Renal cortex interstitium (tissue), 15 donors: ENCODE measurements at places on chromosomes 12 and 14.

- no peak for DNase-seq
These were observed 42.1 kb downstream of the SFSWAP start for GRCh38 chr12:131753005-131753404.

DNA sequence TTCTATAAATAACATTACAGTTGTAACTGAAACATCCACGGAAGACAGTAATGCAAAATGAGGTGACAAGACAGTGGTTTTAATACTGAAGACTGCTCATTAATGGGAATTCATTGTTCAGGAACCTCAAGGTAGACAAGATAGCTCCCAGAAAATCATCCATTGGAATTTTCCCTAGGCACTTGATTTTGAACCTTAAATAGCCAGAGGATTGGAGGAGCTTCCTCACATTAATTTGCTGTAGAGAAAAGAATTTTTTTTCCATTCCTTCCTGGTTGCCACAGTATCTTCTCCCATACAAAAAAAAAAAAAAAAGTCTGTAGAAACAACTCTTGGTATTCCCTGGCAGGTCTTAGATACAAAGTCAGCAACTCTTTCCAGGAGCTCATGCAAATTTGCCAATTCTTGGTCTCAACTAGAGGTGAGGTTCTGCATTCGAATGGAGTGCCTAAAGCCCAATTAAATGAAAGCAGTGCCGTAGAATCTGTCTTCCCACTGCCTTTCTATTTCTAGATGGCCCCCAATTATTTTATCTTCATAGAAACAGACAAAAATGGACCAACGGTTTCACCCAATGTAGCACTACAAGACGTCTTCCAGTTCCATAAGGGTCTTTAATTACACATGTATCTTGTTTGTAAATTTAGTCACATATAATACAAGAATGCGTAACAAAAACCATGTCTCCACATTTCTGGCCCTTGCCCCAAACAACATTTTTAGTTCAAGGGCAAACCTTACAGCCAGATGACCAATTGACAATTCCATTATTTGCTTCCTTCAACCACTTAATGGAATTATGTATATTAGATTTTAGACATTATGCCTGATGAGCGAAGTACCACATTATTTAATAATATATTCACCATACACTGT, 13.5 kb downstream of the SLC38A2 start:
- no peak for DNase-seq

DNA sequence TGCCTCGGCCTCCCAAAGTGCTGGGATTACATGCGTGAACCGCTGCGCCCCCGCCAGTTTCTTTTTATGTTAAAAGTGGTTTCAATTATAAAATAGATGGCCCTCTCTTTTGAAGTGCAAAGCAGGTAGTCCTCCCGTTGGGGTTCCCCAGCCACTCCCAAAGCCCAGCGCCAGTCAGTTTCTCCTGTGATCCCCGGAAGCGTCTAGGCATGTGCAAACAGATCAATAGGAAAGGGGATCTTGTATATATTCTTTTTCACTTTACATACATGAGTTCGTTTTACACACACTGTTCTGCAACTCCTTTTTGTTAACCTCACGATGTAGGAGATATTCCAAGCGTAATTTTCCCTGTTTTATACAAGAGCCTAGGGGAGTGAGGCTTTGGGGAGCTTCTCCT, 16.3 kb upstream of the DLK1 start:
- no peak for DNase-seq

- DNase-seq: no peak
These were observed 483.5 kb downstream of the ATP23 start for GRCh38 chr12:58424735-58425392.

DNA sequence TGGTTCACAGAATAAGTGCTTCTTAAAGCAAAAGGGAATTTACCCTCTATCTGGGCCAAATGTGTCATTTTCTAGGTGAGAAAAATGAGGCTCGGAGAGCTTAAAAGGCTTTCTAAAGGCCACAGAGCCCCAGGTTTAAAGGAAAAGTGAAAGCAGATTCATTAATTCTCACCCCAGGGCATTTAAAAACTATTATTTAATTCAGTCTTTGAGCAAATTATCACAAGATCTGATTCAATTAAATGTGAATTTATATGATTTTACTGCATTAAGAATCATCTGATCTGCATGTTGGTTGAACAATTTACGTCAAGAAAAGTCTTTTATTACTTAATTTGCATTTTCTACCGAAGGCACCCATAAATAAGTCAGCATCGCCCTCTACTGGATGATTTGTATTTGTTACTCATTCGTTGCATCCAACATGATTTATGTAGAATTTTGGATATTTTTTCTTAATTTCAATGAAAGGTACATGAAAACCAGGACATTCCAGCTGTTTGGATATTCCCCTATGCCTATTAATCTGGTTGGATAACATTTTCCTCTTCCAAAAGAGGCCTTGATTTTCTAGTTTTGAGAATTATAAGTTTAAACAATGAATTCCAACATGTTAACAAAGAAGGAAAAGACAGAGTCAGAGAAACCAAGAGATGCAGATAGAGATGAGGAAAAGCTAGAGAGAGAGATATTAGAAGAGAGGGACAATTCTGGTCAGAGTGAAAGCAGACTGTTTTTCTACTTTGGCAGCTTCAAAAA, 19.1 kb upstream of the DHRS7 start:
- DNase-seq: peak; percentile 74

DNA sequence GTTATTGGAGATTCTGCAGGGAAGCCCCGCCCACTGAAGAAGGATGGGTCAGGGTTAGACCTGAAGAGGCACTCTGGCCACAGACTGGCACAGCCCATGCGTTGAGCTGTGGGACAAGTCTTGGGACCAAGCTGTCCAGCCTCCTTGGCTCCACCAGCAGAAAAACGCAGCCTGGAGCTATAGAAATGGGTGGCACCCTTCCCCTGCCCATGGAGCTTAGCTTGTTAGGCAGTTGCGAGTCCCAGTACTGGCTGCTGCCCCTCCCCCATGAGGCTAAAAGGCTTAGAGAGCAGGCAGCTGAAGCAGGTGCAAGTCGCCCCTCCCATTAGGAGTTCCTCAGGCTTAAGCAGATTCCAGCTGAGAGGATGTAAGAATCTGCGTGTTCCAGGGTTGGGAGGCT, 1124.0 kb upstream of the TMEM132C start:
- DNase-seq: no peak

DNA sequence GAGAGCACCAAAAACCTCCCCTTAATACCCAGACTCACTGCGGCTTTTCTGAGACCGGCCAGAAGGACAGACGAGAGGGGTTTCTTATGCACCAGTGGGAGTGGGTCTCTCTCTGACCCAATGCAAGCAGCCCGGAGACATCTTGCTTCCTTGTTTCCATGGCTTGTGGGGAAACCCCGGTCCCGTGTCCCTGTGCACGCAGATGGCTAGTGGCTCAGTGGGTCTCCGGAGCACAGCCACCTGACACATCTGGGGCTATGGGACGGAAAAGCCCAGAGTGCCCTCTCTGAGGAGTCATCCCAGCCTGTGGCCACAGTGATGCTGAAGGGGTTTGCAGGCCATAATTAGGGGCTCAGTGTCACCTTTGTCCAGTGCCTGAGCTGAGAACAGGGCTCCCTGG, 197.6 kb downstream of the PHETA1 start:
- DNase-seq: no peak

DNA sequence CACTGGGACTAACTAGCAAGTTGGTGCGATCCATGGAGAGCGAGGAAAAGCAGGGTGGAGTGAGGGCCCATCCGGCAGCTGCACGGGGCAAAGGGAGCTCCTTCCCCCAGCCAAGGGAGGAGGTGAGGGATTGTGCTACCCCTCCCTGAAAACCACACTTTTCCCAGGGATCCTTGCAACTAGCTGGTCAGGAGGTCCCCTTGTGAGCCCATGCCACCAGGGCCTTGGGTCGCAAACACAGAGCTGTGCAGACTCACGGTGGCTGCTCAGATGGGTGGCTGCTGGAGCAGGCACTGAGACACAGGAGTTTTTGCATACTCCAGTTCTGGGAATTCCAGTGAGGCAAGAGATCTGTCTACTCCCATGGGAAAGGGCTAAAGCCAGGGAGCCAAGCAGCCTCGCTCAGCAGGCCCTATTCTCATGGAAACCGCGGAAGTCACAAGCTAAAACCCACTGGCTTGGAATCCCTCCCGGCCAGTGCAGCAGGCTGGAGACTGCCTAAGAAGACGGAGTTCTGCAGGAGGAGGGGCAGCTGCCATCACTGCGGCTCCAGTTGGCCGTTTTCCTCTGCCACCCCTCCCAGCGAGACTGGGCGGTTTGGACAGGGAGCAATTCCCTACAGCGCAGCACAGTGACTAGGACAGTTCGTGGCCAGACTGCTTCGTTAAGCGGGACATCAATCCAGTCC, 10.9 kb upstream of the ZNF705A start:
- DNase-seq: no peak

- no peak for DNase-seq
These were observed 3.2 kb downstream of the USP44 start for GRCh38 chr12:95548056-95548538.

DNA sequence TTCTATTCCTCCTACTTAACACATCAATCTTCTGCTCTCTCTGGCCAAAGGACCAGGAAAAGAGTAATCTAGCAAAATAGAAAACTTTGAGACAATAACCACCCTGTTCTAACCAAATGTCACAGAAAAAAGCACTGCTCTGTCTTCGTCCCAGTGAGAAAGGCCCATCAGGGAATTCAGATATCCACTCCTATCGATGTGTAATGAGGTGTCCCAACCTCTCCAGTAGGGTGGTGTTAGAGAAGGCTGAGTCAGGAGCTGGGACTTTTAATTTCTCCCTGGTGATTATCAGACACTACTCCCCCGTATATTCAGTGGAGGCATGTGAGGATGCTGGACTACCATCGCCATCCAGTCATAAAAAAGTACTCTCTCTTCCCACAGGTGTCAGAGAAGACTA, 130.3 kb downstream of the TMTC3 start:
- no peak for DNase-seq

- no peak for DNase-seq
These were observed 5.2 kb downstream of the GPX2 start for GRCh38 chr14:64937171-64937820.

- DNase-seq: no peak
These were observed 215.0 kb downstream of the BMP4 start for GRCh38 chr14:53741479-53742232.

GRCh38 chr12:91863702-91864101, 281.9 kb downstream of the BTG1 start:
- no peak for DNase-seq

DNA sequence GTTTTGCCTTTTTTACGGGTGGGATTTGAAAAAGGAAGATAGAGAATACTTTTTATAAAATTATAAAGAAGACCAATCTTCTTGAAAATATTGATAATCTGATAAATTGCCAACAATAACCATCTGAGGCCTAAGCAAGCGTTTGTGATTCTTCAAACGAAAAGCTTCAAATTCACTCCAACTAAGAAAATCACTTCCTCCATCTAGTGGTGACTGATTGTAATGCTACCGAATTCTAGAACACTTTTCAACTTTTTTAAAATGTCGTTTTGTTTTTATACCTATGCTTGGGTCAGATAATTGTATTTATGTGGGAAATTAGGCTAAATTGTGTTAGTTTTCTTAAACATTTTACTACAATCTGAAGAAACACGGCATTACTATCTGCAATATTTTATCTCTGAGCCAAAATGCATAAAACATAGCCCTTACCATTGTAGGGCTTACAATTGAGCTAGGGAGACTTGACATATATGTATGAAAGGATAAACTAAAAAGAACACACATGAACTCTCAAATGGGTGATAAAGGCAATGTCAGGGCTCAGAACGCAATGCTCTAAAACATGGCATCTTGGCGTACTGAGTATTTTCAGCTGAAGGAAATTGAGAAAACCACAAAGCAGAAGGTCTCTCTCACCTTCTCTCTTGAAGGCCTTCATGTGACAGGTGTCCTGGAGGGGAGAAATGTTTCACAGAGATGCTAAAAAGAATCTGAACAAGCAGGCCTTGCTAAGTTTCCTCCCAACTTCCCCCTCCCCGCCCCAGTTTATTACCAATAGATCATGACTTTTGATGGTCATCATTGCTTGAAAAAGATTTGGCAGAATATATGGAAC, 36.8 kb upstream of the G2E3 start:
- peak; percentile 1 for DNase-seq

DNA sequence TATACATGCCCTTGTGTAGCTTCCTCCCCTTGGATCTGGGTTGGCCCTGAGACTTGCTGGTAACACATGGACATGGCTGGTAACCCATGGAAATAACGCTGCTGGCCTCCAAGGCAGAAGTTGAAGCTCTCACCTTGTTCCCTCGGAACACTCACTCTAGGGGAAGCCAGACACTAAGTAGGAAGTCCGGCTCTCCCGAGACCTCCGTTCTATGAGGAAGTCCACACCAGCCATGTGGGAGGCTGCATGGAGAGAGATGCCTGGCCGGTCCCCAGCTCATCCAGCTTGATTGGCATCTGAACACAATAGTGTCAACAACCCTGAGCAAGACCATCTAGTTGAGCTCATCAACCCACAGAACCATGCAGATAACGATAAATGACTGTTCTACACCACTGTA, 39.7 kb upstream of the VRK1 start:
- no peak for DNase-seq

DNA sequence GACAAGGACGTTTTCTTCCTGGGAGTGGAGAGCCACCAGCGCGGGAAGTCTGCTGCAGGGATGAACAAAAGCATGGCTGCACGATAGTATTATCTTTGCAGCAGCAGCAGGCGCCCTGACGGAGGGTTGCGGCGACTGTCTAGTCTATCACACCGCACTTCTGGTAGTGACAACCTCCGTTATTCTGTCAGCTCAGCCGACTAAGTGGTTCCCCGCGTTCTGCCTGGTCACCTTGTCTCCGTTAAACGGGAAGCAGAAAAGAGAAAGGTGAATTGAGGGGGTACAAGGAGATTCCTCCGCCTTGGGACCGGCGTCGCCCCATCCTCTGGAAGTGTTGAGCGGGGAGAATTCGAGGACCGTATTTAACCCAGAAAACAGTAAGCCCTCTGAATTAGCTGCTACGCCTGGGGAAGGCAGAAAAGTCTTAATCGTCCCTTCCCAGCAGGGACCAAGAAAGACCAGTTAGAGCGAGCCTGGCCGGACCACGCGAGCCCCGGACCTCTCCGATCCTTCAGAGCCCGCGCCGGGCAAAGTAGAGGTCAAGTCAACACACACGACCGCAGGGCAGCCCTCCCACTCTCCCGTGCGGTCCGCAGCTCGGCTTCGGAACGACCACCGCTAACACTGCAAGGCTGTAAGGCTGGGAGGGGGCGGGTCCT, 536 bp upstream of the DAAM1 start:
- no peak for DNase-seq

DNA sequence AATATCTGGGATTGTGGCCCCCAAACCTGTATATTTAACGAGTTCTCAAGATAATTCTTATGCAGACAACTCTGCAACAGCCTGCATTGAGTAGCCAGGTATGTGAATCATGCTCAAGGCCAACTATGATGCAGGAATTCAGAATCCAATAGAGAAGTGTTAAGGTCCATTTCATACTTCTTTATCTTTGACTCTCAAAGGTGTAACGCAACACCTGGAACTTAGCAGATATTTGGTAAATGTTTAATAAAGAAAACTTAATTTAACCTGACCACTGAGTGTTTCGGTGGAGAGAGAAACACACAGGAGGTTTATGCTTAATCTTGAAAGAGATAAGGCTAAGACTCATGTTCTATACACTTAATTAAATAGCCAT, 156.5 kb upstream of the PLEKHG7 start:
- DNase-seq: no peak

GRCh38 chr12:124152731-124153130, 142.2 kb upstream of the RFLNA start:
- DNase-seq: no peak

- DNase-seq: no peak
These were observed 69.0 kb upstream of the GPHB5 start for GRCh38 chr14:63387711-63388110.
